ENCODE measurements at places on chromosomes 3 and 15.
A peak's percentile ranks its signal among the peaks of the same experiment; 100 is the strongest.

- no peak for DNase-seq
Observed at GRCh38 chr3:35338186-35338585, 301.1 kb upstream of the ARPP21 start.

- no peak for DNase-seq
Observed at GRCh38 chr15:94168250-94168649, 63.1 kb upstream of the MCTP2 start.

DNA sequence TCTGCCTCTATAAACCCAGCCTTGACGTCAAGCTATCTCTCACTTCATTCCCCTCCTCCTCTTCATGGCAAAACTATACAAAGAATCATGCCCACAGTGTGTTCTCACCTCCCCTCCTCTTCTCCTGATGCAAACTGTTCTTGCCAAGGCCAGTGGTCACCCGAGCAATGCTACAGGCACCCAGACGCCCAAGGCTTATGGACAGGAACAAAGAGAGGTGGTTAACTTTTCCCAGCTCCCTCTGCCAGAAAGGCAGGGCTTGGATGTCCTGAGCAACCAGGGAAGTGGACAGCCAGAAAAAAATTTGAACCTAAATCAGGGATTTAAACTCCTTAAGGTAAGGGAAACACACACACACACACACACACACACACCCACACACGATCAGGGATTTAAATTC lies 5.1 kb downstream of the SLC41A3 start:
- no peak for DNase-seq

DNA sequence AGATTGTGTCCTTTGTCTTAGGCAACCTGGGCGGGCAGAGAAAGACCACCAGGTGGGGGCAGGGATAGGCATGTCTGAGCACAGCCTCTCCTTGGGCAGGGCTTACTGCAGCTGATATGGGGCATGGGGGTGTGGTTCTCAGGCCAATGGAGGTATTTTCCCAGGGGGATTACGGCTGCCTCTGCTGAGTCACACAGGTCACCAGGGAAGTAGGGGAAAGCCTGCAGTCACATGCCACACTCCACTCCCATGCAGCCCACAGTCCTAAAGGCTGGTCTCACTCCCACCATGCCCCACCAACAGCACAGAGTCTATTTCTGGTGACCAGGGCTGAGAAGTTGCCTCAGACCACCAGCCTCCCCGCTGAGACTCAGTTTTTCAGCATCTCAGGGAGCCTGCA lies 466.4 kb downstream of the DIPK2A start:
- DNase-seq = no peak

DNA sequence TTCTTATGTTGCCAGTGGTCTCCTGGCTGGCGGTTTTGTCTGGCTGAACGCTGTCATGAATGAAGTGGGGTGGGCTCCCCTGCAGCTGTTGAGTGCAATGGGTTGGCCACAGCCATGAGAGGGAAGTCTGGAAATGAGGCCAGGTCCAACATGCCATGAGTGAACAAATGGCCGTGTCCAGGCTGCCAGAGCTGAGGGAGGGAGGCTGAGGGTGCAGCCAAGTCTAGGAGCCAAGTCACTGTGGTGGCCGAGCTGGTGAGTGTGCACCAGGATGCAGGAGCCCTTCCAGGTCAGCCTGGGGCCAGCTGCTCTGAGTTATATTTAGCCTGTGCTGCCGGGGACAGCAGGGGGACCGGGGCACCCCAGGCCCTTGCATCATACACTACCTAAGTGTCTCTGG lies 24.7 kb upstream of the PRR23E start:
- DNase-seq = no peak

GRCh38 chr3:39718674-39719595 lies 90.5 kb upstream of the MYRIP start:
- DNase-seq = no peak

- no peak for DNase-seq
Observed at GRCh38 chr3:171123915-171124314, 97.4 kb upstream of the SLC2A2 start.

DNA sequence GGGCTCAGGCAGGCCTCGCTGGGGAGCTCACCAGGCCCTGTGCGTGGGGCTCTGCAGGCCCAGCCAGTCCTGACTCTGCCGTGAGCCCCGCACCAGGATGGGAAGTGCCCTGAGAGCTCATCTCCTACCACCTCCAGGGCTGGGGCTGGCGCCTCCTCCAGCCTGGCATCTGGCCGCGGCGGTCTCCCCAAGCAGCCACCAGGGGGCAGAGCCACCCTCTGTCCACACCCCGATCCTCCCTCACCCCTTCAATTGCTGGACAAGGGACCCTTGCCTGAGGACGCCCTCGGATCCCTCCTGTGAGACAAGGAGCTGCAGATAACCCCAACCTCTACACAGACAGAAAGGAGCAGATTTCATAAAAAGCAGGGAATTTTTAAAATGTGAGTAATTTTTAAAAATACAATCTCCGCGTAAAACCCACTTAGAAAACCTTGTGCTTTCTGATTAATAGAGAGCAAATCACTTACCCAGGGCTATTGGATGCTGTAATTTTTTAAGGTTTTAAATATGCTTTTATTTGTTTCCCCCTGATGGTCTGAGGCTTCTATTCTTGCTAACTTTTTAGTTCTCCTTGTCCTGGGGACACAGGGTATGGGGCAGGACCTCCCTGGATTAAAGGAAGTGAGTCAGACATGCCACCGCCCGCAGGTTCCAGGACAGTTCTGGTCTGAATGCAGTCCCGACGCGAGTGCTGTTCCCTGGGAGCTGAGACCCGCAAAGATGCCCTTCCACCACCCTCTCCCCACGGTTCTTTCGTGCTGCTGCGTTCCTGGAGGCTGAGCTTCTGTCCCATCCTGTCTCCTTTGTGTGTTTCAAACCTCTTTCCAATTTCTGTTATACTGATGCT lies 52.3 kb upstream of the CHRNA7 start:
- no peak for DNase-seq

DNA sequence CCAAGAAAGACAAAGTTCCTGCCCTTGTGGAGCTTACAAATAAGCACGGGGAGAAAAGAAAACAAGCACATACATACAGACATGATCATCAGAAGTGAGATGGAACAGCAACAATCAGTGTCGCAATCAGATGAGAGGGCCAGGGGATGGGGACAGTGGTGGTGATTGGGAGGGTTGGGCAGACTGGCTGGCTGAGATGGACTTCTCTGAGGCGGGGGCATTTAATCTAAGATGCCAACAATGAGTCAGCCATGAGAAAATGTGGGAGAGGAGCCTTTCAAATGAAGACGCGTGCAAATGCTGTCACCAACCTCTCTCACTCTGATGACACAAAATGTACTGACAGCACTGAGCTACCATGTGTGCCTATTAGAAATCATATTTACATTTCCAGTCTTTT lies 81.4 kb downstream of the NCEH1 start:
- no peak for DNase-seq

GRCh38 chr15:29635513-29636098 lies 186.7 kb downstream of the TJP1 start:
- DNase-seq = no peak

GRCh38 chr15:90465140-90465929 lies 64.4 kb upstream of the CRTC3 start:
- no peak for DNase-seq

DNA sequence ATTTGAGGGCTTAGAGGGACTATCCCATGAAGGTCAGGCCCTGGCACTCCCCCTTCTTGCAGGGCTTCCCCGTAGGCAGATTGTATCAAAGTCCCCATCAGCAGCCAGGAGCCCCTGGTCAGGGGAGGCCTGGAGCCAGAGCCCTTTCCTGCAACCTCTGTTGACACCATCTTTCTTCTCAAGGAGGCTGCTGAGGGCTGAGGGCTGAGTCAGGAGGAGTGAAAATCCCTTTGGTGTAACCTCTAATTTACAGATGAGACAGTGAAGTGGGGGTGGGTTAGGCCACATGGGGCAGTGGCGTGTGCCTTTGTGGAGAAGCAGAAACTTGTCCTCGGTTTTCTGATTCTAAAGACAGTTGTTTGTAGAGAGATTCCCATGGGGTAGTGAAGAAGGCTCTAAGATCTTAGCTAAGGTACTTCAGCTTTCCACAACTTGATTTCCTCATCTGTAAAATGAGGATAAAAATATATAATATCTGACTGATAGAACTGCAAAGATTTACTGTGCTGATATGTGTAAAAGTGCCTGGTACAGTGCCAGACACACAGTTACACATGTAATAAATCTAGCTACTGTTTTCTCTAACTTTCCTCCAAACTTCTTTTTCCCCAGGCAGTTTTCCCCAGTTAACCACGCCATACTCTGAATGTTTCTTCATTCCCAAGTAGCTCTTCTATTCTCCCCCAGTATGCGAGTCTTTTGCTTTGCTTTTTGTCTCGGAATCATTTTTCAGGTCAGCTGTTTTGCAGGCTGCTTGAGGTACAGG lies 249.4 kb upstream of the TPM1 start:
- no peak for DNase-seq

- no peak for DNase-seq
Observed at GRCh38 chr3:179037351-179037750, 34.3 kb downstream of the ZMAT3 start.

- no peak for DNase-seq
Observed at GRCh38 chr3:158169091-158169491, 59.2 kb downstream of the RSRC1 start.

DNA sequence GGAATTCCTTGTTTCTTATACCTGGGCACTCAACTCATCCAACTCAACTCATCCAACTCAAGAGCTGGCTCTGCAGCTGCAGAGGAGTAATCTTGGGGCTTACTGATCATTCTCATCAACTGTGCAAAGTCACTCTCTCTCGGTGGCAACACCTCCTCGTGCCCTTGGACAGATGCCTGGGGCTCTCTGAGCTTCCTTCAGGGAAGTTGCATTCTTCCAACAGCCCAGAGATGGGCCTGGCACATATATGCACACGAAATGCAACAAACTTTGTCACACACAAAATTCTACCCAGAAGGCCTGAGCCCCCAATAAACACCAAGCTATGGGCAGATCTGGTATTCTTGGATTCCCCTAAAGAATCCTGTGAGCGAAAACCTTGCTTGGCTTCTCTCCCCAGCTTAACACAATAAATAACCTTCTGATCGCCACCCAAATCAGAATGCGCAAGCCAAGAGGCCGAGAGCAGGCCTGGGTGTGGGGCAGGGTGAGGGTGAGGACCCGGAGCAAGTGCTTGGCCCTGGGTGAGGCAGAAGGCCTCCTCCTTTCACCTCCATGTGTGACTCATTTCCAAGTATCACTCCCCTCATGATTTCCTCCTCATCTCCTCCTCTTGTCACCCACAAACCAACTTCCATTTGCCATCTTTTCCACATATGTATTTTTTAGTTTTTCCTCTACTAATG lies 15.4 kb downstream of the TGM5 start:
- DNase-seq = no peak

GRCh38 chr15:92059036-92059970 lies 205.8 kb downstream of the SLCO3A1 start:
- no peak for DNase-seq

- DNase-seq = no peak
Observed at GRCh38 chr3:139597947-139598346, 58.4 kb upstream of the RBP1 start.

DNA sequence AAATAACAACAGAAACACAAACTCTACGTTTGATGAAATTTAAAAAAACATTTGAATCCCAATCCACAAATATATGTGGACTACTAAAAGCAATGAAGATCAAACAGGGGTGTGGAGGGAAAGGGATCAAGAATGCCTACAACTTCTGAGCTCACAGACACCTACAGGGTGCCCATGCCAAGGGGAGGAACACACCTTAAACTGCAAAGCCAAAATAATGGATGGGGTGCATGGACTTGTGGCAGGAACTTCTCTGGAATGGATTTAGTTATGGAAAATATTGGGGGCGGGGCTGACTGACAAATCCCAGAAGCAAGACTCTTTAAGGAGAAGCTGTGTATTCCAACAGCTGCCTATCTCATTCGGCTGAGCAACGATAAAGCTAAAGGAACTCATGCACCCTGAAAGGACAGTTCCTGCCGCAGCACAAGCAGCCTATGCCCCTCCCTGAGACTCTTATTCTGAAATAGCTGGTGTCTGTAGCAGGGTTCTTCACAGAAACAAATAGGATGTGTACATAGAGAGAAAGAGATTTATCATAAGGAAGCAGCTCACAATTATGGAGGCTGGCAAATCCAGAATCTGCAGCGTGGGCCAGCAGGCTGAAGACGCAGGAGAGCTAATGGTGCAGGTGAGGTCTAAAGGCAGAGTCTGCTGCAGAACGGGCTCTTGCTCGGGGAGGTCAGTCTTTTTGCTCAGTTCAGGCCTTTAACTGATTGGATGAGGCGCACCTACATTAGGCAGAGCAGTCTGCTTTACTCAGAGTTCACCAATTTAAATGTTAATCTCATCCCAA lies 24.5 kb upstream of the PLA2G4D start:
- DNase-seq = no peak

- DNase-seq = no peak
Observed at GRCh38 chr15:74432968-74433591, 678 bp downstream of the SEMA7A start.

DNA sequence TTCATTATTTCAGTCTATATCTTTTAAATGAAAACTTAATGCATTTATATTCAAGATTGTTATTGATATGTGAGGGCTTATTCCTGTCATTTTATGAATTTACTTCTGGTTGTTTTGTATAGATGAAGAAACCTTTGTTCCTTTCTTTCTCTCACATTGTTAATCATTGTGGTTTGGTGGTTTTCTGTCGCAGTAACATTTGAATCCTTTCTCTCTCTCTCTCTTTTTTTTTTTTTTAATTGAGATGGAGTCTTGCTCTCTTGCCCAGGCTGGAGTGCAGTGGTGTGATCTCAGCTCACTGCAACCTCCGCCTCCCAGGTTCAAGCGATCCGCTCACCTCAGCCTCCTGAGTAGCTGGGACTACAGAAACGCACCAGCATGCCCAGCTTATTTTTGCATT lies 22.1 kb downstream of the AGBL1 start:
- no peak for DNase-seq

- DNase-seq = peak; percentile 32
Observed at GRCh38 chr3:96813820-96814650, at the start of gene EPHA6. Gene EPHA6 (plus strand): TSS chr3:96814594.

DNA sequence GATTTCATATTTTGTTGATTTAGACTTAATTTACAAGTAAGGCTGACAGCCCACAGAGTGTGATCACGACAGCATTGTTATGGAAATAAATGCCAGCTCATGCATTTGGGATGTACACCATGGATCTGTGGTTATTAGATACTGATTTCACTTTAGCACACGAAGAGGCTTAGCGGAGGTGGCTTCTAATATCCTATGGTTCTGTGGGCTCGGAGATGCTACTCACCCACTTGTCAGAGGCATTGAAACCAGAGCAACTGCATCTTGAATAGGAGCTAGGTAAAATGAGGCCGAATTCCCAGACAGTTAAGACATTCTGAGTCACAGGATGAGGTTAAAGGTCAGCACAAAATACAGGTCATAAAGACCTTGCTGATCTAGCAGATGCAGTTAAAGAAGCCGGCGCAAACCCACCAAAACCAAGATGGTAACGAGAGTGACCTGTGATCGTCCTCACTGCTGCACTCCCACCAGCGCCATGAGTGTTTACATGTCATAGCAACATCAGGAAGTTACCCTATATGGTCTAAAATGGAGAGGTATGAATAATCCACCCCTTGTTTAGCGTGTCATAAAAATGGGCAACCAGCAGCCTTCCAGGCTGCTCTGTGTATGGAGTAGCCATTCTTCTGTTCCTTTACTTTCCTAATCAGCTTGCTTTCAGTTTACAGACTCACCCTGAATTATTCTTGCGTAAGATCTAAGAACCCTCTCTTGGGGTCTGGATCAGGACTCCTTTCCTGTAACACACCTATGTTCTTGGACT lies 117.5 kb downstream of the PGPEP1L start:
- no peak for DNase-seq

- DNase-seq = no peak
Observed at GRCh38 chr15:60381148-60381788, 16.5 kb downstream of the ANXA2 start.

- no peak for DNase-seq
Observed at GRCh38 chr3:42489937-42490227, 12.6 kb upstream of the VIPR1 start.

GRCh38 chr3:44968447-44968858 lies 7.5 kb downstream of the ZDHHC3 start:
- DNase-seq = no peak

Measured in putamen (tissue), 1 donor.